GM04504 (cell line): ENCODE measurements at places on chromosomes 3 and 15.

DNA sequence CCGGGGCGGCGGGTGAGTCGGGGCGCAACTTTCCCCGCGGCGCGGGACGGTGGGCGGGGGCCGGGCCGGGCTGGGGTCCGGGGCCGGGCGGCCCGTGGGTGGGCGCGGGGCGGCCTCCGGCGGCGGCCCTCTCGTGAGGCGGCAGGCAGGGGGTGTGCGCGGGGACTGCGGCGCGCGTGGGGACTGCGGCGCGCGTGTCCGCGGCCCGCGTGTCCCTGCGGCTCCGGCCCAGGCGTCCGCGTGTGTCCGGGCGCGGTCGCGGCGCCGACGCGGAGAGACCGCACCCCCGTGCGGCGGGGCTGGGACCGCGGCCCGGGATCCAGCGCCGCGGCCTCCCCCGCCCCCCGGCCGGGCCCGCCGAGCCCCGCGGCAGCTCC, 349 bp downstream of the PLXNA1 start:
- DNase-seq: no peak

DNA sequence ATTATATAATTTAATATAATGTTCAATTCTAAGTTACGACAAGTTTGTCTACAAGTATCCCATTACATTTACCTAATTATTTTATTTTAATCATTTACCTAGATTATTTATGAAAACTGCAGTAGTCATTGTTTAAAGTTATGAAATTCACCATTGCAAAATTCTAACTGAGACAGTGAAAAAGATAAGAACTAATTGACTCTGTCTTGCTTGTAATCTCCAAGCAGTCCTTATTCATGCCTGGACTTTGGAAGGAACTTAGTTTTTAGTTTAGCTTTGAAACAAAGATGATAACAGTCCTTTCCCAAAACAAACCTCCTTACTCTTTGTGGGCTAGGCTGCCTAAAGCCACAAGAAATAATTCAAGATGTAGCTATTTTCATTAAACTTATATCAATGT, 165.0 kb downstream of the SUCNR1 start:
- no peak for DNase-seq

- no peak for DNase-seq
Observed at GRCh38 chr3:127738192-127738840, 65.6 kb downstream of the ABTB1 start.

GRCh38 chr3:194083637-194084224, 52.2 kb upstream of the HES1 start:
- DNase-seq: no peak

DNA sequence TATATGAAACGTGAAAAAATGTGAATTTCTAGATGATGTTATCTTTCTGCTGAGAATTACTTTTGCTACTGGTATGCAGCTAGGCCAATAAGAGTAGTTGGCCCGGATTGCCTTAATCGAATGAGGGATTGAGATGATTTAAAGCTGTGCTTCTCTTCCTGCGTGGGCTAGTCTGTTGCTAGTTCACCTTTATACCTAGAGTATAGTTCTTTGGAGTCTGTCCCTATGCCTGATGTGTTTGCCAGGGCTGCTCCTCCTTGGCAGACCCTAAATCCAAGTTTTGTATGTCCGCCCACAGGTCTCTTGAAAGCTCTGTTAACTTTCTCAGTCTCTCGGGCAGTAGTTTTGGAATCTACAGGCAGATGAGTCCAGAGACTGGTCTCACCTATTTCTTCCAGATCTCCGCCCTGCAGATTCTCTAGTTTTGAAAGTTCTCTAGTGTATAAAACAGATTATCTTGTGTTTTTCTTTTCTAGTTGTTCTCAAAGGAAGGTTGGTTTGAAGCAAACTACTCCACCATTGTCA, 64.9 kb downstream of the MEF2A start:
- DNase-seq: no peak

GRCh38 chr3:132817646-132818177, 95.5 kb upstream of the NPHP3 start:
- no peak for DNase-seq

DNA sequence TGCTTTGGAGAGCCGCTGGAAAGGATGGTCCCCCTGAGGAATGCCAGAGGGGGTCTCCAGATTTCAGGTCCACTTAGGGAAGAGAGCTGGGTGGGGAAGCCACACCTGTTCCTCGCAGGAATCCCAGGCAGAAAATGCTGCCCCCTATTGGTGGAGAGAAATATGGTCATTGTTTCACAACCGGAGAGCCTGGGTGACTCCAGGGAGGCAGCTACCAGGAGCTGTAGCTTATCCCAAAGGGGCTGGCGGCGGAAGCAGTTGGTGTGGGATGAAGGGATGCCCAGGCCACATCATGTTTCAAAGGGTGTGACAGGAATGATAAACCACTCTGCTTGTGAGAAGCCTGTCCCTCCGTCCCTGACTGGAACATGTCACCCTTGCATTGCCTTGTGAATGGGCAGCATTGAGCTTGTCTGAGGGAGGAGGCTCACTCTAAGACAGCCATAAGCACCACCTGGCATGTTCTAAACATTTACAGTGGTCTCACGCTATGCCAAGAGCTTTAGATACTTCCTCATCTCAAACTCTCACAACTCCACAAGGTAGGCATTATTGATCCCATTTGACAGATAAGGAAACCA, 34.5 kb downstream of the POMGNT2 start:
- DNase-seq: no peak

- no peak for DNase-seq
Observed at GRCh38 chr15:88247914-88248313, 8.6 kb downstream of the NTRK3 start.

DNA sequence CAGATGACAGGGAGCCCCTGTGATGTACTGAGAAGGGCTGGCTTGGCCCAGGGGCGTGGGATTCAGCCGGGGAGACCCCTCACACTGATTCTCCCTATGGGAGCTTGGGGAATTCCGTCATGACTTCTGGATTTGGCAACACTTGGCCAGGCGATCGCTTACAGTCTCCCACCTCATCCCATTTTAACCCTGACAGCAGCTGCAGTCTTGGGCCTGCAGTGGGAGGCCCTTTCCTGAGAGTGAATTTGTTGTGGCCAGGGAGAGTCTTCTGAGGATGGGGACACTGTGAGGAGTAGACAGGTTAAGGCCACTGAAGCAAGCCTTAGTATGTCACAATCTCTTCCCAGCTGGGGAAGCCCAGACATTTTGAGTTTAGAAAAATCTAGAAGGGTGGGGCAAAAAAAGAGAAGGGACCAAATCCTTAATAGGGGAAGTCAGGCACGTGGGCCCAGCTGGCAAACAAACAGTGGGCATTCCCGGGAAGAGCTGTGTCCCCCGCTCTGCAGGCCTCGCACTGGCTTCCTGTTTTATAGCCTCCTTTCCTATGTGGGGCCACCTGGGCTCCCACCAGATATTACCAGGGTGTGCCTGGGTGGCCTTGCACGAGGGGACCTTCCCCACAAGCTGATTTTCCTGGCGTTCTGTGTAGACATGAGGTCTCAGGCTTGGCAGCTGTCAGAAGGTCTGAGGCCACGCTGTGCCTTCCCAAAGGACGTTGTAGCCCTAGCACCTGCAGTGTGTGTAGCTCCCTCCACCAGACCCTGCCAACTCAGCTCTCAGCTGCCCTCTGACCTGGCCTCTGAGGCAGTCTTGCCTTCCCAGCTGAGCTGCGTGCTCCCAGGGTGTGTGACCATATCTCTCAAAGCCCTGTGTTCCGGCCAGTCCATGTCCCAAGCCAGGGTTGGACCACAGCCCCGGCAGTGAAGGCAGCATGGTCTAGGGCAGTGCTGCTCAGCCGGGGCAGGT, 64.5 kb downstream of the FEM1B start:
- DNase-seq: no peak

- DNase-seq: no peak
Observed at GRCh38 chr15:94256511-94256910, 25.1 kb downstream of the MCTP2 start.

GRCh38 chr3:94301366-94301765, 238.5 kb downstream of the NSUN3 start:
- DNase-seq: no peak

- DNase-seq: no peak
Observed at GRCh38 chr15:80599359-80599758, 95.8 kb upstream of the ABHD17C start.

DNA sequence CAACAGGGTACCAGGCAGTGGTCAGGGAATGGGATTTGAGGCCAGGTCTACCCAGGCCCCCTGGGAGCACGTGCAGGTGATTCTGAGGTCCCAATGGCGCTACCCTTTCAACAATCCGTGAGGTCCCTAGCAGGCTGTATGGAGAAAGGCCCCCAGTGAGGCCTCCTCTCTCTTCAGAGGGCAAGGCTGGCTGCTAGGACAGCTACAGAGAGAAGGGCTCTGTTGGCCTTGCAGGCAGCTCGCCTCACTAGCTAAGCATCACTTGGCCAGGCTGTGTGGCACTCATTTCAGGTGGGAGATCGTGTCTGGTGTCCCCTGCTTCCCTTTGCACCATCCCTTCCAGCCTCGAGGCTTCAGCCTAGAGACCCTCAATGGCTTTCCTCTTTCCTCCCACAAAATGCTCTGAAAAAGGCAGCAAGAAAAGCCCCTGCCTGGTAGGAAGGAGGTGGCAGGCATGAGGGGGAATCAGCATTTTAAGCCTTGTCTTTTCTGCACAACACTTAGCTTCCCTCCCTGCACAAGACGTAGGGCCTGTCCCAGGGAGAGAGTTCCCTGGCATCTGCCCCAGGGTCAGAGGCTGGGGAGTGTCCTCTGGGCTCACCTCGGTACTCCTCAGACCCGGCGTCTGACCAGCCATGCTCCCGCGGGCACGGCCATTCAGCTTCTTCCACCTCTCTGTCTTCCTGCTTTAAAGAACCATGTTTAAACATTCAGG, 111.8 kb downstream of the ASB7 start:
- no peak for DNase-seq

- no peak for DNase-seq
Observed at GRCh38 chr3:127678315-127678599, 5.5 kb downstream of the ABTB1 start.

DNA sequence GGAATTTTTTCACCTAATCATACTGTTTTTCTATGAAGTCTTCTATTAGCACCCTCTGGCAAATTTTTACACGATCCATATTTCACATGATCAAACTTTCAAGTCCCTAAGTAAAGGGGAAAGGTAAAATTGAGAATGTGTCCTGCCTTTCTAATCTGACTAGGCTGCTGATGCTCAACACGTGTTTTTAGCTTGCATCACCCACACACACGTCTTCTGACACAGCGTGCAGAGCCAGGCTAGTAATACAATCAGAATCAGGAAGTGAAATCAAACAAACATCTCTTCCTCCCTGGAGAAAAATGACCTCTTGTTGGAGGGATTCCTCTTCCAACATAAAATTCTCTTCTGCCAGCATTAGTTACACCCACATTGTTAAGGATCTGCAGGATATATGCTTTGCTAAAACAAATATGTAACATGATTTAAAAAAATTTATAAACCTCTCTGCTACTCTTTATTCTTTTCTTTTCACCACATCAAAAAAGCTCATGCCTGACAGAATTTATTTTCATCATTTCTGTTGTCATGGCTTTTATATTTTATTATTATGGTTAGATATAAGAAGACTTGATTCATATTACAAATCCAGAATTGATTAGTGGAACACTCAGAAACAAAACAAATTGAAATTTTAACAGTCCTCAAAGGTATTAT, 122.4 kb downstream of the RAP2B start:
- peak; percentile 75 for DNase-seq

DNA sequence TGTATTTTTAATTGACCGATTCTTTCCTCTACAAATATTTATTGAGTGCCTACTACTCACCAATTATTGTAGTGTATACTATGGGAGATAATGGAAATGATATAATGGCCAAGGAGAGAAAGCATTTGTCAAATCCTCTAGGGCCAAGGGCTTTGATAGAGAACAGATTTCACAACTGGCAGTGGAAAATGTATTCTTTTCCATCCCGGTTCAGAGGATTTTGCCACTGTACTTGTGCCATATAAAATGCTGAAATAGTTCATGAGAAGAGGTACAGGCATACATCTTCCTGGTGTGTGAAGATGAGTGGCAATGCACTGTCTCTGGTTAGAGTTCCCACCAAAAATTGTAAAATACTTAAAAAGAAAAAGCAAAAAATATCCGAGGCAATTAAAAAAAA, 451.6 kb upstream of the TPRG1 start:
- DNase-seq: no peak

- no peak for DNase-seq
Observed at GRCh38 chr3:62954580-62954979, 79.4 kb upstream of the CADPS start.

DNA sequence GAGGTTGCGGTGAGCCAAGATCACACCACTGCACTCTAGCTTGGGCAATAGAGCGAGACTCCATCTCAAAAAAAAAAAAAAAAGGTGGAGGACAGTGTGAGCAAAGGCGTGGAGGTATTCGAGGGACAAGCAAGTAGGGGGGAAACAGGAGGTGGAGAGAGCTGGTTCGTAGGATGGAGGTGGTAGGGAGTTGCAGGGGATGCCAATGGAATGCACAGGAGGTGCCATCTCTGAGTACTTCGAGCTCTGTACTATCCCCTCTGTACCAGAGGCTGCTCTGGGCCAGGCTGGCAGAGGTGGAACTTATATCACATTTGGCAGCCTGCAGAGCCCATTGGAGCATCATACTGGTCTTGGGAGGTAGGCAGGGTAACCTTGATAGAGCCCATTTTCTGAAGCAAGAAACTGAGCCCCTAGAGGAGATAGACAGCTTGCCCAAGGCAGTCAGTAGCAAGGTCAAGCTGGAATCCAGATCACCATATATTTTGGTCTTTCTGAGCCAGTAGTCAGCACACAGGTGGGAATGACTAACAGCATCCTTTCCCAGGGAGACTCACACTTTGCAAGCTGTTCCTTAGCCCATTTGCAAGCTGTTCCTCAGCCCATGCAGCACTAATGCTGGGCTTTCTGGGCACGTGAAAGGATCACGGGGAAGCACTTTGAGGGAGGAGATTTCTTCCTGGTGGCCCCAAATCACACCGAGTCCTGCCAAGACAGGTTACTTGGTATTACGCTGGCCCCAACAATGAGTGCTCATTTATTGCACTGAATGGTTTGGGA, 9.2 kb upstream of the CCDC33 start:
- DNase-seq: no peak

- DNase-seq: peak; percentile 10
Observed at GRCh38 chr3:107184375-107184774, 192.9 kb upstream of the CCDC54 start.

- no peak for DNase-seq
Observed at GRCh38 chr3:51982352-51982837, 940 bp upstream of the ACY1 start.

GRCh38 chr3:12430086-12430485, 54.2 kb upstream of the TSEN2 start:
- DNase-seq: no peak

GRCh38 chr15:70042553-70043214, 55.0 kb downstream of the TLE3 start:
- no peak for DNase-seq

DNA sequence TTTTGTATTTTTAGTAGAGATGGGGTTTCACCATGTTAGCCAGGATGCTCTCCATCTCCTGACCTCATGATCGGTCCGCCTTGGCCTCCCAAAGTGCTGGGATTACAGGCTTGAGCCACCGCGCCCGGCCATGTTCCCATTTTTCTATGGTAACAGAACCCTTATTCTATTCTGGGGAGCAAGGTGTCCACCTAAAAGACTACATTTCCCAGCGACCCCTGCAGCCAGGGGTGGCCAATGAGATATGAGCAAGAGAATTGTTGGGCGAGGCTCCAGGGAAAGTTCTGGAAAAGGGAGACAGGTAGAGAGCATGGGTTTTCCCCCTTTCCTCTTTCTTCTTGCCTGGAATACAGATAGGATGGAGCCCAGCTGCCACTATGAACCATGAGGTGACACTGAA, 96.9 kb downstream of the LINGO1 start:
- DNase-seq: no peak
